ENCODE measurements at places on chromosomes 11 and 22.

- DNase-seq, result no peak
Measured at GRCh38 chr11:128896356-128896755, 5.2 kb downstream of the KCNJ5 start.

DNA sequence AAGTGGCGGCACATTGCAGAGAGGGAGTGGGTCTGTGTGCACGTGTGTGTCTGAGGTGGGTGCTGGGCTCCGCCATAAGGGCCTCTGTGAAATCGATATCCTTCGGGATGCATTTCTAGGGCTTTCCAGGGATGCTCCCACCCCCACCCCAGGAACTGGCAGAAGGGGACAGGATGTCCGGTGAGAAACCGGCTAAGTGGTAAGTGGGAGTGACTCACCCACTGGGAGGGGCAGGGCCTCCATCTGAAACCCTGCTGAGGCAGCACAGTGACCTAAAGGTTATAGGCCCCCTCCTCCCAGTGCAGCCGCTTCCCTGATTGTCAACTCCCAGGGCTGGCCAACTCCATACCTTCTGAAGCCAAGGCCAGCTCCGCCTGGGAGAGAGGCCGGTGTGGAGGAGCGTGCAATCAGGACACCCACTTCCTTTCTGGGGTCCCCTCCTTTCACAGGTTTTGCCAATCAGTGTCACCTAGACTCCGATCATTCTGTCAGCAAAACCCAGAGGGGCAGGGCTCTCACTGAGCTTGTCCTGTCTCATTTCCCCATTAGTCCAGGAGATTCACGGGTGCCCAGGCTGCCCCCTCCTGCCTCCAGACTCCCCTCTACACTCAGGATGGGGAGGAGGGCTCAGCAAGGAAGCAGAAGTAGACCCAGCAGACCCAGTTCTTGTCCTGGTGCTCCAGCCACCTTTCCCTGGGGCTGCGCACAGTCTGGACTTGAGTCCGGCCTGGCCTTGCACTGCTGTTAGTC lies 44.5 kb downstream of the NECTIN1 start:
- no peak for DNase-seq

- no peak for DNase-seq
Measured at GRCh38 chr11:86443415-86443814, 68.7 kb downstream of the CCDC81 start.

- DNase-seq, result no peak
Measured at GRCh38 chr22:20810645-20811044, 36.7 kb downstream of the SERPIND1 start.

DNA sequence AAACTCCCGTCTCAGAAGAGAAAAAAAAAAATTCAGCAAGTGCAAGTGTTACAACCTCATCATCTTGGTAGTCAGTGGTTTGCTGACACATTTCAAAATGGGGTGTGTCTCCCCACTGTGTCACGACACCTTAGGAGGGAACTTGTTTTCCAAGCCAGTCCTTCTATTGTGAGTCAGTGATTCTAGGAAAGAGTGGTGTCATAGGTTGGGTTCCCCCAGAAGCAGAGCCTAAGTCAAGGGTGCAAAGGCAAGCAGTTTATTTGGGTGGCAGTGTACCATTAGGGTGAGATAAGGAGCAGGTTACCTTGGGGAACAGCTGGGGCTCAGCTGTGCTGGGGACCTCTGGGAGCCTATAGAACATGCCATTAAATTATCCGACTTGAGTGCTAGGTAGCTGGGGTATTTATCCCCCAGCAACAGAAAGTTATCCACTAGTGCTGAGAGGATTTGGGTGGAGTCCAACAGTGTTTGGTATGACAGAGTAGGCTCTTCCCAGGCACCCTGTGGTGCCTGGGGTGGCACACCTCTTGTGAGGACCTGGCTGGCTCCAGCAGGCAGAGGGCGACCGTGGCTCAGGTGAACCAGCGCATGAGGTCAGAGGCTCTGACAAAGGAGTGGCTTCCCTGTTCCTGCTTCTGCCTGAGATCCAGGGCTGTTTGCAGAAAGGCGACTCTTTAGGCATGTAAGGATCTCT lies 41.7 kb downstream of the KIAA1671 start:
- DNase-seq, result no peak

GRCh38 chr11:58506935-58507334 lies 970 bp downstream of the OR5B21 start:
- DNase-seq, result no peak

DNA sequence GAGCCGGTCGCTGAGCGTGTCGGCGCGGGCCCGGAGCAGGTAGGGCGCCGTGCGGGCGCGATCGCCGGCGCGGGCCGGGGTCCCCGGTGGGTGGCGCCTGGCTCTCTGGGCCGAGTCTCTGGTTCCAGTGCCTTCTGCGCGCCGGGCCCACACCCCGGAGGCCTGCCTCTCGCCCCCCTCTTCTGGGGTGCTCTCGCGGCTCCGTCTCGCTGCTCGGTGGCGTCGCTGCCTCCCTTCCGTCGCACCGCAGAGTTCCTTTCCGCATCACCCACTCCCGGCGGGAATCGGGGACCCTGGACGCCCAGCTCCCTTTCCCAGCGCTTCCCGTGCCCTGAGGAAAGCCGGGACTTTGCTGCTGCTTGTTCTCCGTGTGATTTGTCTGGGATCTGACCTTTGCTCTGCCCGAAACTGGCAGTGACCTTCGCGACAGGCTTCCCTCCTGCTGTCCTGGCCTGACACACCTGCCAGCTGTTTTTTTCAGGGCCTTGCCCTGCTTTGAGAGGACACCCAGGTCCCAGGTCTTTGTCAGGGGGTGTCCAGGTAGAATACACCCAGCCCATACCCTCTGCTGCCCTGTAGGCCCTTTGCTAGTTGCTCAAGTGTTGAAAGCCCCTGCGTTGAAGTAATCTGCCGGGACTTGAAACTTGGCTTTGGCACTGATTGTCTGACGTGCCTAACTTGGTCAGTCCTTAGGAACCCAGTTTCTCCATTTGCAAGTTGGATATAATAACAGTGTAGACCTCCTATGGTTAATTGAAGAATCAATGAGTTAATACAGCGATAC lies 711 bp downstream of the FDX1 start:
- peak; percentile 78 for DNase-seq

DNA sequence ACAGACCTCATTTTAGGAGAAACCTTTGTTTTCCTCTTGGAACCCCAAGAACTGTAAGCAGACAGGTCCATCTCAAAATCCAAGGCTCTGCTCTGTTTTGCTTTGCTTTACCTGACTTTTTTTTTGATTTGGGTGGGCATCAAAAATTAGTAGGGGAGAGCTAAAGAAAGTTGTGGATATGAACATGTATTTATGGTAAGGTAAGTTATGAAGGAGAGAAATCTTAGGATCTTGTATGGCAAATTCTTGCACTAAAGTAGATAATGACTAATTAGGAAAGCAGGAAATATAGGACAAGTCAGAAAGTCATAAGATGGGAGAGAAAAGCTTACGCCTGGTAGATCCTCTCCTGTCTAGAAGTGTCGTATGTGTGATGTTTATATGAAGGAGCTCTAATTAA lies 116.1 kb upstream of the VPREB1 start:
- no peak for DNase-seq

DNA sequence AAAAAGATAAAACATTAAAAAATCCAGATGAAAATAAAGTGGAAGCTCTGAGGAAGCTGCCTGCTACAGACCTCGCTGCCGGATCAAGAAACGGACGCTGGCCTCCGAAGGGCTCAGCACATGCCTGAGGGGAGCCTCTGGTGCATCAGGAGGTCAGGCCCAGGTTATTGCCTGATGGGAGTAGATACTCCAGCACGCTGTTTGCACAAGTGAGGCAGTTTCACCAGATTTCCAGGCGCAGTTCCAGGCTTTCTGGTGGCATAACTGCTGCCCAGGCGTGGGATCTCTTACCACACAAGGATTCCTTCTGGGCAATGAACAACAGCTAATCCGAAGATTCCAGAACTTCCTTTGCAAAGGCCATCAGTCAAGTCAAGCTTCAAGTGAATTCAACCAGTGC lies 154.2 kb downstream of the MPPED1 start:
- no peak for DNase-seq

- DNase-seq, result no peak
Measured at GRCh38 chr22:22761606-22761962, 117.2 kb downstream of the GGTLC2 start.

GRCh38 chr11:114883472-114883871 lies 205.1 kb downstream of the NXPE2 start:
- DNase-seq, result no peak

- DNase-seq, result no peak
Measured at GRCh38 chr22:35567351-35568141, 26.9 kb downstream of the RASD2 start.

DNA sequence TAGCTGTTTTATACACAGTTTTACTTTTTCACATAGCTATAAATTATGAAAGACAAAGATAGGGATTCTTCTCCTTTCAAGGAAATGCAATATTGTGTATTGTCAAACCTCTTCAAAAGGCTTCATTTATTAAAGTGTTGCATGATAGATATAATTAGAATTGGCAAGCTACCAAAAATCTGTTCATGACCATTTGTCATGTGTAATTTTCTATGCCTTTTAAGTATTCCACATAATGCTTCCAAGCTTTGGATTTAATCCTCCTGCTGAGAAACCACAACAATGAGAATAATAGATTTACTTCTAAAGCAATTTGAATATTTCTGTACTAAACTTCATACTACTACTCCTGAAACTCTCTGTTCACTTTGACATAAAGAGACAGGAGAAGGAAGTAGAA lies 403.2 kb upstream of the CCDC179 start:
- DNase-seq, result no peak

- no peak for DNase-seq
Measured at GRCh38 chr11:64742087-64742888, 1.7 kb downstream of the RASGRP2 start.

GRCh38 chr22:23064381-23065068 lies 5.8 kb upstream of the GNAZ start:
- no peak for DNase-seq

DNA sequence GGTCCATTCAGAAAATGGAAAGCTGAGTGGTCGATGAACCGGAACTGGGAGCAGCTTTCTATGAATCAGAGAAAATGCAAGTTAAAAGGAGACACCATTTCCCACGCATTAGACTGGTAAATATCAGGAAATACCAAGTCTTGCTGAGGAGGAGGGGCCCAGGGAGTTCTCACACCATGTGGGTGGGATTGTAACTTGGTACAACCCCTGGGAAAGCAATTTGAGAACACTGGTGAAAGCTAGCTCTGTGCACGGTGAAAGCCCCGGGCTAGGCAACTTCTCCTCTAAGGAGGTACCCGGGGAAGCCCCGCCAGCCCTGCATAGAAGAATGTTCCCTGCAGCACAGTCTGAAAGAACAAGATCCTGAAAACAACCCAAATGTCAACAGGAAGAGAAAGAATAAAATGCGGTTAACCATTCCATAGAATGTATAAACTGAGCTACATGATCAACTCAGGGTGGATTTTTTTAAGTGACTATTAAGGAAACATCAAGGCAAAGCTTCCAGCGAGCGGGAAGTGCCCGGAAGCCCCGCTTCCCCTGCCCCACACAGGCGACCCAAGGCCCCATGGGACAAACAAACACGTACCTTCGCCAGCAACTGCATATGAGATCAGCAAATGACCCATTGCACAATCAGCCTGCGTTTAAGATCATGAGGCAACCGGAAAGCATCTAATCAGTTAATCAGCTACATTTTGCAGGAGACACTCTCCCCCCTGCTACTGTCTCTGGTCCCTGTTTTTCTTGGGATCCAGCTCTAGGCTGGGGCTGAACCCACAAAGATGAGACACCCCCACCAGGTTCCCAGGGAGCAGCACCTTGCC lies 11.3 kb downstream of the SHANK2 start:
- DNase-seq, result no peak

DNA sequence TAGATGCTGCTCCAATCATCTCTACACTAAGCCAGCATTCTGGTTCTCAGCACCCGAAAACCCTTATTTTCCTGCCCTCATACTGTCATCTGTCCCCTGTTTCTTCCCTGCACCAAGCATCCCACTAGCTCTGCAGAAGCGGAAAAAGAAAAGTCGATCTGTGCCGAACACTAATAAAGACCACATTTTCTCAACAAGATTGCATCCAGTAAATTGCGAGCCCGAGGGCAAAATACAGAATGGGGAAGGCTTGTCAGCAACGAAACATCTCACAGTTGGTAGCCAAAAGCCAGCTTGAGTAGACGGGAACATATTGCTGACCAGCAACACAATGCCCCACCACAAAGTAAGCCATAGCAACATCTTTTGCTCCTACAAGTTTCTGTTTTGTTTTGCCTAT lies 227.4 kb downstream of the CADM1 start:
- DNase-seq, result no peak

- DNase-seq, result no peak
Measured at GRCh38 chr11:3215346-3216026, 3.1 kb downstream of the MRGPRG start.

DNA sequence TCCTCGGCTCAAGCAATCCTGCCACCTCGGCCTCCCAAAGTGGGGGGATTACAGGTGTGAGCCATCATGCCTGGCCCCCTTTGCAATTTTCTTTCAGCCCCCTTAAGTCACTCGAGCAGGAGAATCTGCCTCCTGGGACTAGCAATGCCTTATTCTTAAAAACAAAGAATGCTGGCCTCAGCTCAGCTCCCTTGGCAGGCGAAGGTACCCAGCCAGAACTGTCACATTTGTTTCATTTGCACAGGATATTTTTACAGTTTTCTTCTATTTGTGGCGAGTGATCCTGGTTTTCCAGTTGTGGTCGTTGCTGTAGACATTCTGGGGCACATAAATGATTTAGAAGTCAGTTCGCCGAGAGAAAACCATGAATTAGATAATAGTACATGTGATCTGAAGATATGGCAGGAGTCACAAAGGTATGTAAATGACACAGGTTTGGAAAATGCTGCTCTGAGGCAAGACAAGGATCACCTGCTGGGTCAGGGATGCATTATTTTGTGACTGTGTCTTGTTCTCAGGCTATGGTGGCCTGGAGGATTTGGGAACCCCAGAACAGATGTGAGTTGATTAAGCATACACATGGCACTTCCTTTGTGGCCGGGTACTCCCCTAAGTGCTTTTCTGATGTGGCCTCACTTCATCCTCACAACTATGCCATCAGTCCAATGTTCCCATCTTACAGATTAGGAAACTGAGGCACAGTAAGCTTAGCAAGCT lies 51.2 kb upstream of the SLC22A12 start:
- no peak for DNase-seq

DNA sequence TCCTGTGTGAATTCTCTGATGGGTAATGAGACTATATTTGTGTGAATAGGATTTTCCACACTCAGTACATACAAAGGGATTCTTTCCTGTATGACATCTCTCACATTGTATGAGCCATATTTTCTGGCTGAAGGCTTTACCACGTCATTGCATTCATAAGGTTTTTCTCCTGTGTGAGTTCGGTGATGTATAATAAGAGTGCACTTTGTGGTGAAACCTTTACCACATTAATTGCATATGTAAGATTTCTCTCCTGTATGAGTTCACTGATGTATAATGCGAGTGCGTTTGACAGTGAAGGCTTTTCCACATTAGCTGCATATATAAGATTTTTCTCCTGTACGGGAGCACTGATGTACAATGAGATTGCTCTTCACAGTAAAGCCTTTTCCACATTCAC lies 455.4 kb upstream of the CNTN5 start:
- DNase-seq, result no peak

- no peak for DNase-seq
Measured at GRCh38 chr11:105183426-105183825, 43.9 kb upstream of the CARD18 start.

DNA sequence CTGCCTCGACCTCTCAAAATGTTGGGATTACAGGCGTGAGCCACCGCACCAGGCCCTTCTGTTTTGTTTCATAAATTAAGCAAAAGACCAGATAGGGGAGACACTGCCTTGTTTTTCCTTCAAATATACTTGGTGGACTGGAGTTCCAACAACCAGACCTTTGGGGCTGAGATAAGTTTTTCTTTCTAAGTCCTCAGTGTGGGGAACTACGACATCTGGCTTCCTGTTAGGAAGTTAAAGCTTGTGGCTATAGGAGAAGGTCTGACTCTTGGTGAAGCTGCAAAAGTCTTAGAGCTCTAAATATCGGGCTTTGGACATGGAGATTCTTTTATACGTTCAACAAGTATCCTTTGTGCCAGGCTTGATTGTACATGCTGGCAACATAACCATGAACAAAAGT lies 64.1 kb upstream of the EED start:
- no peak for DNase-seq

Data from caudate nucleus (tissue), 63 donors.